ENCODE measurements at places on chromosomes 2 and 18. TPM values are rescaled to one million over a fixed set of nuclear protein-coding genes. Genes with fewer than 3 reads are reported as not detected.

DNA sequence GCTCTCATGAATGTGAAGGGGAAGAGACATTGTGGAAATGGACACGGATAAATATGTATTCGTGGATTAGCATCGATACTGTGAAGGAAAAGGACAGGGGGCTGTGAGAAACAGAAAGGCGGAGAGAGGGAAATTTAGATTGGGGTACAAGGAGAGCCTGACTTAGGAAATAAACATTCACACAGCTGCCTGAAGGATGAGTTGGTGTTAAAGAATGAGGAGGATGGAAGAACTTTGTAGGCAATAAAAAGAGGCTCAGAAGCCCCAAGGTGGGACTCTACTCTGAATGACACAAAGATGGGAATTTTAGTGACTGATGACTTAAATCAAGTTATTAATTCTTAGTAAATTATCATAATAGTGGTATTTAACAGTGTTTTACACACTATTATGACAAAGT lies 10.1 kb downstream of the MYO1B start:
- H3K4me1 ChIP-seq = no peaks in the 10 kb centered on the region
- DNase-seq = no peak
- no peak overlapping the region for H3K27ac ChIP-seq
- H3K36me3 ChIP-seq = no peaks in the 10 kb centered on the region
- no peak overlapping the region for H3K4me3 ChIP-seq

DNA sequence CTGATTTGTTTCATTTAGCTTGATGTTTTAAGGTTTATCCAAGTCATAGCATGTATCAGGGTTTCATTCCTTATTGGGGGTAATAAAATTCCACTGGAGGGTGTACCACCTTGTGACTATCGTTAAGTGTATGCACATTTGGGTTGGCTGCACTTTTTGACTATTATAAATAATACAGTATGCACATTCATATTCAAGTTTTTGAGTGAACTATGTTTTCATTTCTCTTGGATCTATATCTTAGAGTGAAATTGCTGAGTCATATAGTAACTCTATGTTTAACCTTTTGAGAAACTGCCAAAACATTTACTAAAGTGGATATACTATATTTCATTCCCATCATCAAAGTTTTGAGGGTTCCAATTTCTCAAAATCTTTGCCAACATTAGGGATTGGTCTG lies 952.7 kb downstream of the TDRD15 start:
- no peak overlapping the region for H3K27ac ChIP-seq
- no peaks in the 10 kb centered on the region for H3K27me3 ChIP-seq
- DNase-seq = no peak
- H3K4me1 ChIP-seq = no peaks in the 10 kb centered on the region
- no peak overlapping the region for H3K4me3 ChIP-seq
- no peaks in the 10 kb centered on the region for H3K36me3 ChIP-seq

GRCh38 chr2:56952871-56953270 lies 769.1 kb downstream of the CCDC85A start:
- no peaks in the 10 kb centered on the region for H3K4me1 ChIP-seq
- H3K27ac ChIP-seq = no peak overlapping the region
- no peak overlapping the region for H3K4me3 ChIP-seq
- DNase-seq = no peak

GRCh38 chr2:234960175-234961088 lies 8.6 kb downstream of the SH3BP4 start:
- H3K27me3 ChIP-seq = no peaks in the 10 kb centered on the region
- H3K4me1 ChIP-seq = no peaks in the 10 kb centered on the region
- H3K4me3 ChIP-seq = no peak overlapping the region
- H3K36me3 ChIP-seq = no peaks in the 10 kb centered on the region
- H3K27ac ChIP-seq = no peak overlapping the region

DNA sequence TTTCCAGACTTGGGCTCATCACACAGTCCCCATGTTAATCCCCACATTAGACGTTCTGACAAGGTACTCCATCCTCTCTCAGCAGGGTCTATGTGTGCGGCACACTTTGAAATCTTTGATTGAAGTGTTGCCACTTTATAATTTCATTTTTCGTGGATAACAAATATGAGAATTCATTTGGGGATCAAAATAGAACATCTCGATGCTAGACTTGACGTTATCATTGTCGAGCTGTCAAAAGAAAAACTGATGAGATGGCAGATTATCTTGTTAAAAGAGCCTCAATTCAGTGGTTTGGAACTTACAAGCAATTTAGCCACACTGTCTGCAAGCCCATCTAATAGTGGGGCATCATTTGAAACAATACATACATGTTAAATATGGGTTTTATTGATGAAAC lies 91.2 kb upstream of the SULT1C3 start:
- H3K27ac ChIP-seq = no peak overlapping the region
- no peaks in the 10 kb centered on the region for H3K4me1 ChIP-seq
- H3K36me3 ChIP-seq = no peaks in the 10 kb centered on the region
- no peaks in the 10 kb centered on the region for H3K27me3 ChIP-seq
- DNase-seq = no peak

DNA sequence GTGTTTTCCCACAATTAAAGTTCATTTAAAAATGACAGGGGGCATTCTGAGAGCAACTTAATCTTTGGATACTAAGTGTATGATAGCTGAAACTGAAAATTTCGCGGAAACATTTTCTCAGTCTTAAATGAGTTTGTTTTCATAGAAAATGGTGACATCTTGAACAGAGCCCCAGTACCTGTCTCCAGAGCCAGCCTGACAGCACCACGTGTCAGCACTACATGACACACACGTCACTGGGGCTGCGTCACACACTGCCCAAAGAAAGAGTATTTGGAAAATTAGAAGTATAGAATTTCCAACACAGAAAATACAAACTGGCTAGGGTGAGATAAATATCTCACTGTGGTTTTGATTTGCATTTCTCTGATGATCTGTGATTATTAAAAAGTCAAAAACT lies 50.8 kb downstream of the CMPK2 start:
- no peaks in the 10 kb centered on the region for H3K36me3 ChIP-seq
- H3K27me3 ChIP-seq = no peaks in the 10 kb centered on the region
- H3K4me1 ChIP-seq = no peaks in the 10 kb centered on the region
- no peak overlapping the region for H3K4me3 ChIP-seq
- no peak overlapping the region for H3K27ac ChIP-seq
- DNase-seq = no peak

Gene DSG1
- not detected for polyA plus RNA-seq

Gene SH3BP4
- not detected for polyA plus RNA-seq

Gene DHRS9
- polyA plus RNA-seq = not detected

Gene TMEM169
- 4.3 TPM for polyA plus RNA-seq
